CD4-positive, alpha-beta T cell treated with Interferon alpha-2 for 1 hour (primary cell): ENCODE measurements at places on chromosomes 7 and 10.
A peak's percentile ranks its signal among the peaks of the same experiment; 100 is the strongest.

- no peak for DNase-seq
Measured at GRCh38 chr7:149367418-149368180, 93.3 kb downstream of the ZNF777 start.

GRCh38 chr10:129444359-129444758, 22.7 kb upstream of the MGMT start:
- DNase-seq, result no peak

GRCh38 chr7:139650429-139651100, 127.1 kb downstream of the CLEC2L start:
- no peak for DNase-seq

DNA sequence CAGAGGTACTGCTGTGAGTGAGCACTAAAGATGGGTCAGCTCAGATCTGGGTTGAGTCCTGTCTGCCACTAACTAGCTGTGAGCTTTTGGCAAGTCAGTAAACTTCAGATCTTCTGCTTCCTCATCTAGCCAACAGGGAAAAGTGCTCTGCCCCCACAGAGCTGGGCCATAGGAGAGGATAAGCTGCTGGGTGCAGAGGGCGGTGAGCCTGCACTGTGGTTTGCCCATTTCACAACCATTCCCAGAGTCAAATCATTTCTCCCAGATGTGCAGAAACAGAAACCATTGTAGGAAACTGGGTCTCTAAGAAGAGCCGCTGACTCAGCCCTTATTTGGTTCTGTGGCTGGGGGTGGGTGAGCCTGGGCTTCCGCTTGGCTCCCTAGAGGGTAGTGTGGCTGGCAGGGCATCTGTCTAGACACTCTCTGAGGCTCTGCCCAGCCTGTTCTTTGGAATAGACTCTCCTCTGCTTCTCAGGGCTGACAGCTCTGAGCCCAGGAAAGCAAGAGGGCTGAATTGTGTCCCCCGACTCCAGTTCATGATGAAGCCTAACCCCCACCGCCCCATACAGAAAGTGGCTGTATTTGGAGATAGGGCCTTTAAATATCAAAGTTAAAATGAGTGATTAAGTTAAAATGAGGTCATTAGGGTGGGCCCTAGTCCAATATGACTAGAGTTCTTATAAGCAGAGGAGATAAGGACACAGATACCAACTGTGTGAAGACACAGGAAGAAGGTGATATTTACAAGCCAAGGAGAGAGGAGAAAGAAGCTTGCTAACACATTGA, 29.5 kb upstream of the ARHGAP22 start:
- DNase-seq, result peak; percentile 65

DNA sequence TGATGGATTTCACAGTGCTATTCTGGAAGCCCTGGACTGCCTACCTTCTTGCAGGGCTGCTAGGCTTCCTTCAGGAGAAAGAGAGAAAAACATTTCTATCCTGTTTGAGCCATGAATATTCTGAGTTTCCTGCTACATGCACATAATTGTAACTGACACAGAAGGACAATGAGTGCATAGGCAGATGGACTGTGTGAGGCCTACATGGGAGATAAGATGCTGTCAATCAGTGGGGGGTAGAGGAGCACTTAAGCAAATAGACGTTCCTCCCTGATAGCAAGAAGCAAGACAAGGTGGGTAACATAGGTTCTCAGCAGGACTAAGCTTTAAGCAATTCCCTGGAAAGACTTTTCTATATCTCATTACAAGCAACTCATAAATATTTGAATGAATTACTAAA, 11.6 kb downstream of the ALDH18A1 start:
- no peak for DNase-seq

DNA sequence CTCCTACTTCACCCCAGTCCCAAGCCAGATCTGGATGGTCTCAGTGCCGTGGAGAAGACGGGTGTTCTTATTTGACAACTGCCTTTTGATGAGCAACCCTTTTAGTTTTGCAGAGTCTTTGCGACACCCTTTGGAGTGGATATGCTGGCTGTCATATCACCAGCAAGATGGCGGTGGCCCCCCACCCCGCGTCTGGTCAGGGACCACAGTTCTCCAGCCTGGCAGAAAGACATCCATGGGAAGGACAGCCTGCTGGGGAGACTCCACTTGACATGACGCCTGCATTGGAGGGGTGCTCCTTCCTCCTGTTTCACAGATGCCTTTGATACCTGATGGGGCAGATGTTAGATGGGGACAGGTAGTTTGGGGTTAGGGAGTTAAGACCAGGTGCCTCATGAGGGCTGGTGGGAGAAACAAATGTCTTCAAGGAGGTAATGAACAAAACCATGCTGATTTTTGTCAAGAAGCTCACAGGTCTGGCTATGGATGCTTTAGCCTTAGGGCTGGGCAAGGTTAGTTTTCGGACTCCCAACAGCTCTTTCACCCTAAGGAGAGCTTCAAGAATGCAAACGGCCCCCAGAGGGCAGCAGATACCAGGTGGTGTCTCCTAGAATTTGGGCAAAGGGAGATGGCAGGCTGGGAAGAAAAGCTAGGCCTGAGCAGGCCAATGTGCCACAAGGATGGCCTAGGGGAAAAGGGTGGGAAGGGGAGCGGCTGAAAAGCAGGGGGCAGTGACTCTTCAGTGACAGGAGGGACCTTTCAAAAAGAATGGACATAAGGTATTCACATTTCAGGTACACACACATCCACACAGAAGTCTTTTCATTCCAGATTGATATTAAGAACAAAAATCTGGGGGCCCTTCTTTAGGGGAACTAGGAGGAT, 95.2 kb downstream of the CLEC2L start:
- peak; percentile 34 for DNase-seq

GRCh38 chr7:5491251-5492019, 67.8 kb upstream of the TNRC18 start:
- DNase-seq, result no peak

DNA sequence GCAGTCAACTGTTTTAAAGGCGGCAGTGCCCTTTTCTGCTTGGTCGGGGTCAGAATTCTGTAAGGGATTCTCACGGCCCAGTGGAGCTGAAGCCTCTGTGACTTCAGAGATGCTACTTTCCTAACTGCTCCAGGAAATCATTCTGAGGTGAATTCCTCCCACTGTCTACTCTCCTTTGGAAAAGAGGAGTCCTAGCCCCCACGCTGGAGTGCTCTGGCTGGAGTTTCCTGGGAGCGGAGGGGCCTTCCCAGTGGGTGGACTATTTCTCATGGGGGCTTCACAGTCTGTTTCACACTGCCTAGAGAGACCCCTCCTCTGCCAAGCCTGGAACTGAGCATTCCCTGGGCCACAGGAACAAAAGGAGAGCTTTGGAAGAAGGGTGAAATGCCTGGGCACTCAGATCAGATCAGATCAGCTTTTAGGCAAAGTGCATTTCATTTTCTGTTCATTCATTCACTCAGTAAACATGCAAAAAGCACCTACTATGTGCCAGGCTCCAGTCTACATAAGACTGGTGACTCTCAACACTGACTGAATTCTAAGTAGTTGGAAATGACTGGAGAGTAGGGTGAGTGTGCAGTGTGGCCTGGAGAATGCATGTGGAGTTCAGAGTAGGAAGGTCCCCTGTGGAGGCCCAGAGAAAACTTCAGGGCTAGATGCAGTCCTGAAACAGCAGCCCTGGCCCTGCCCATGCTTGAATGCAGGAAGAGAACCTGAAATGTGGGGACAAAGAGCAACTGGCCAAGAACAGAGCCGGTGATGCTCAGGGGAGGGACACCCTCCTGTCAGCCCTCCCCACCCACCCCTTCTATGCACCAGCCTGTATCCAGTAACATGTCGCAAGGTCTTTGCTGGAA, 12.2 kb downstream of the ZNF488 start:
- no peak for DNase-seq

- DNase-seq, result no peak
Measured at GRCh38 chr10:126738001-126738400, 67.5 kb upstream of the C10orf90 start.

GRCh38 chr10:14185316-14186045, 145.2 kb downstream of the FRMD4A start:
- DNase-seq, result peak; percentile 74

- DNase-seq, result no peak
Measured at GRCh38 chr10:34184939-34185386, 630.1 kb downstream of the PARD3 start.

DNA sequence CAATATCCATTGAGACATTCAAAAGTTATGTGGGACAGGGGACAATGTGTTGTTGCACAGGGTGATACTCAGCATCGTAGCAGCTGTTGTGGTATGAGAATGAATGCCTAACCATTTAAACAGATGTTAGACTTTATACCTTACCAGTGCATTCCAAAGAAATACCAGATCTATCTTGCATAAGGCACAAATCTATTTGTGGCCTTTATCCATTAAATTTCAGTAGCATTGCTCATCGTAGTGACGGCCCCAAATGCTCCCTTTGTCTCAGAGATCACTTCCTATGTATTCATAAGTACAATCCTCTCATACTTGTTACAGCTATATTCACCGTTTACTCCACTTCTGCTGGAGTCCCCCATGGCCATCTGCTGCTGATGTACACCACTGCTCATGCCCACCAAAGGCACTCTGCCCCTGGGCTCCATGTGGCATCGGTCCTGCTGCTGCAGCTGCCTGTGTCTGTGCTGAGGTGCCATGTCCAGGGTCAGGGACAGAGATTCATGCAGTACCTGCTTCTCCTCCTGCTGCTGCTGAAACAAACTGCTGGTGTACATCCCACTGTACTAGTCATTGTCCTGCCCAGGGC, 96.3 kb downstream of the CPED1 start:
- DNase-seq, result no peak

- no peak for DNase-seq
Measured at GRCh38 chr10:85614981-85615380, 751.6 kb downstream of the GRID1 start.

DNA sequence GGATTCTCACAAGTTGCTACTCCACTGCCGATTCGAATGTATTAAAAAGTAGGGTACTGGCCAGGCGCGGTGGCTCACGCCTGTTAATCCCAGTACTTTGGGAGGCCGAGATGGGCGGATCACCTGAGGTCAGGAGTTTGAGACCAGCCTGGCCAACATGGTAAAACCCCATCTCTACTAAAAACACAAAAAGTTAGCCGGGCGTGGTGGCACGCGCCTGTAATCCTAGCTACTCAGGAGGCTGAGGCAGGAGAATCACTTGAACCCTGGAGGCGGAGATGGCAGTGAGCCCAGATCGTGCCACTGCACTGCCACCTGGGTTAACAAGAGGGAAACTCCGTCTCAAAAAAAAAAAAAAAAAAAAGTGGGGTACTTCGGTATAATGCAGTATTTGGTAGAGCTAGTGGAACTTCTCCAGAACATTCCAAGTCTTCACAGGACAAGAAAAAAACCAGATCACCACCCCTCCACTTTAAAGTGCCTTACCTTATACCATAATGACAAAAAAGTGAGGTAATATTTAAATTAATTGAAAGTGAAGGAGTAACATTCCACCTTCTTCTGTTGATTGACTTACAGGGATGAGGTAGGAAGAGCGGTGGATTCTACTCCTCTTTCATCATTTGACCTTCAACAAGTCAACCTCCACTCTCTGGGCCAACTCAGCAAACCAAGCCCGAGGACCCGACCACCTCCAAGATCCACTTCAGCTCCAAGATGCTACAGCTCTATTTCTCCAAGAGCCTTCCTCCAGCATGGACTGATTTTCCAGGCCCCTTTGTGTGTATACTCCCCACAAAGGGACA, 2.0 kb downstream of the BAZ1B start:
- DNase-seq, result peak; percentile 10

- no peak for DNase-seq
Measured at GRCh38 chr10:69057261-69057950, 30.5 kb upstream of the SRGN start.

GRCh38 chr7:122290476-122290875, 14.1 kb downstream of the FEZF1 start:
- no peak for DNase-seq

DNA sequence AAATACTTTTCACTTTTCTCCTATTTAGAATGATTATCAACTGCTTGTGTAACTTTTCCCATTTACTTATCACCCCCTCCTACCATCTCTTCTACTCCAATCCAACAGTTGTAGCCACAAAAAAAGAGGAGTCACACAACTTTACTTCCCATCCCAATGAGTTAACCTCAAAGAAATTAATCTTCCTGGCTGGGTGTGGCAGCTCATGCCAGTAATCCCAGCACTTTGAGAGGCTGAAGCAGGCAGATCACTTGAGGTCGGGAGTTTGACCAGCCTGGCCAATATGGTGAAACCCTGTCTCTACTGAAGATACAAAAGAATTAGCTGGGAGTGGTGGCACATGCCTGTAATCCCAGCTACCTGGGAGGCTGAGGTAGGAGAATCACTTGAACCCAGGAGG, 19.9 kb downstream of the SYPL1 start:
- DNase-seq, result no peak

DNA sequence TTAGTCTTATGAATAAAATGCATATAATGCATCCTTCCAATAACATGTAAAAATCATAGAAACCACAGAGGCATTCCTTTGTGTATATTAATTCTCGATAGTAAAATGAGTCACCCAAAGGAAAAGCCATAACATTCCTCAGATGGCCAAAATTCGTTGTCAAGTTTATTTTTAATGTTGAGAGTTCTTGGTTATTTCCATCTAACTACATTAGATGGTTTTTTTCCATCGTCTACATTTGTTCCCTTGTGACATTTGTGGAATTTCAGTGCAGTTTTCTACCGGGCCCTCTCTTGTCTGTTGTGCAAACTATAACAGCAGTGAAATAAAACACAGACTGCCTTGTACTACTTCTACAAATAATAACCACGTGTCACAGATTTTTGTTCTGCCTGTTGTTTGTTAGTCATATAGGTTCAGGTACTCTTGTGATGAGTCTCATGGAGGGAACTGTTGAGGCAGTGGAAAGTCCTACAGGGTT, 54.7 kb upstream of the CCAR1 start:
- DNase-seq, result no peak

- DNase-seq, result no peak
Measured at GRCh38 chr7:9498303-9498702, 1064.9 kb downstream of the NXPH1 start.

DNA sequence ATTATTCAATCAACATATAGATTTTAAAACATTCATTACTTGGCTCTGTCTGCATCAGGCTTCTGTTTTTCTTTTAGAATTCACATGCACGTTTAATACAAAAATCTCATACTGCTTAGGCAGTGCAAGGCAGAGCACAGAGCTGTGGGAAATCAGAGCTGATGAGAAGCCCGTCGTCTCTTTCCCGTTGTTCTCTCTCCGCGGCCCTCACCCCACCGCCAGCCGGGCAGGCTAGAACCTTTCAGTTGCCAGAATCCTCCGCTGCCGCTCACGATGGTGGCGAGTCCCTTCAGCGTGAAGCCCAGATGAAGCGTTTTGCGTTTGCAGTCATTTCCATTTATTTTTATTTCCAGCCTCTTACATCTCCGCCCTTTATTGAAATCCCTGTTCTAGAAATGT, 648.2 kb downstream of the SDK1 start:
- no peak for DNase-seq

- DNase-seq, result peak; percentile 39
Measured at GRCh38 chr7:138886501-138886917, 88.5 kb upstream of the ATP6V0A4 start.

DNA sequence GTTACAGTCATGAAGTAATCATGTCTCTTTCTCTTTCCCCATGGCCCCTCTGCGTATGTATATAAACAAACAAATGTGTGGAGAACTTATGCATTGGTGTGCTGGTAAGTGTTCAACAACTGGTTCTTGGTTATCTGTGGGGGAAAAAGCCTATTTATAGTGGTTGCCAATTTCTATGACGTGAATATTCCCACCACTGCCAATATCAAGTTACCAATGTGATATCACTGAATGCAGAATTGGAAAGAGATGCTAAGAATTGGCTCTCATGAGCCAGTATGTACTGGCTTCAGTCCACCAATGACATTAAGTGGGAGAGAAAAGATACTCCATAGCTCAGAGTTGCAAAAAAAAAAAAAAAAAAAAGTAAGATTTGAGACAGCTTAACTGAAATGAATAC, 399.7 kb downstream of the REEP3 start:
- no peak for DNase-seq

GRCh38 chr7:93165447-93165846, 17.3 kb upstream of the SAMD9L start:
- peak; percentile 73 for DNase-seq
